Activated T-cell treated with anti-CD3 and anti-CD28 coated beads for 48 hours (primary cell): ENCODE measurements at places on chromosomes 16 and 17.

DNA sequence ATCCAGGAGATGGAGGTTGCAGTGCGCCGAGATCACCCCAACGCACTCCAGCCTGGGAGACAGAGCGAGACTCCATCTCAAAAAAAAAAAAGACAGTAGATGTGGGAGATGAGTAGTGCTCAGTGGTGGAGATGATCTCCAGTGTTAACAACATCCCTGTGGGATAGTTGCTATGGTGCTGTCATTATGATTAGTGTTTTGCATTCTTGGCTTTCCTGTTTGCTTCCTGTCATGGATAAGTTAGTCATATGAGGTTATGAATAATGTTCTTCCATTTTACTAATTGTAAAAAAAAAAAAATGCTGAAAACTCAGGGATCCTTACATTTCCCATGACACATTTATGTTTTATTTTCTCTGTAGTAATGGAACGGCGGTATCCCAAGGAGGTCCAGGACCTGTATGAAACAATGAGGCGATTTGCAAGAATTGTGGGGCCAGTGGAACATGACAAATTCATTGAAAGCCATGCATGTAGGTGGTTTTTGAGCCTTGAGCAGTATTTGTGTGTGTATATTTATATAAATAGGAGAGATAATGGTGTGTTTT, 24.5 kb upstream of the DUSP14 start:
- no peak for DNase-seq

GRCh38 chr16:3460121-3460520, 16.6 kb downstream of the NAA60 start:
- no peak for DNase-seq

GRCh38 chr16:66872559-66872942, 7.8 kb upstream of the PDP2 start:
- DNase-seq: no peak

GRCh38 chr16:64459402-64459801, 662.5 kb downstream of the CDH11 start:
- no peak for DNase-seq

- no peak for DNase-seq
Observed at GRCh38 chr17:74920642-74921025, 2.4 kb downstream of the USH1G start.

DNA sequence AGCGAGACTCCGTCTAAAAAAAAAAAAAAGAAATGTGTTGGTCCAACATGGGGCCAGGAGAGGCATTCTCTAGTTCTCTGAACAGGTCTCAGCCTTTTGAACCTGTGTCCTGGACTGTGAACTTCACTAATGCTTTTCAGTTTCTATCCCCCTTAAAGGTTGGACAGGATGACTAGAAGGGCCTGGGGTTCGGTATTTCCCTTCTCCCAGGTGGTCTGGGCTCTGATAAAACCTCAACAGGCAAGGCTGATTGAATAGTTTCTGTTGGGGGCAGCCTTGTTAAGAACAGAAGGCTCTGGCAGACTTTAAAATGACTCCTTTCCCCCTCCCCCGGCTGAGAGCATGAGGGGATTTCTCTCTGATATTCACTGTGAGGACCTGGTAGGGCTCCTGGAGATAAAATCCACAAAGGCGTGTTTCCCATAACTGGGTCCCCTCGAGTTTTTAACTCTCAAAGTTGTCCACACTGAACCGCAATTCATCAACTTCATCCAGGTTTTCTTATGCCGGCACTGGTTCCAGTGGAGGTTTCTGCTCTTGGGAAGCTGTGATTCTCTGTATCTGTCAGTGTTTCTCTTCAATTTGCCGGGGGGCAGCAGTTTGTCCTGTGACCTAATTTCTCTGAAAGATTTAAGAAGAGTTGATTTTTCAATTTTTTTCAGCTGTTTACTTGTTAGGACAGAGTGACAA, 91.3 kb downstream of the METRNL start:
- DNase-seq: no peak

DNA sequence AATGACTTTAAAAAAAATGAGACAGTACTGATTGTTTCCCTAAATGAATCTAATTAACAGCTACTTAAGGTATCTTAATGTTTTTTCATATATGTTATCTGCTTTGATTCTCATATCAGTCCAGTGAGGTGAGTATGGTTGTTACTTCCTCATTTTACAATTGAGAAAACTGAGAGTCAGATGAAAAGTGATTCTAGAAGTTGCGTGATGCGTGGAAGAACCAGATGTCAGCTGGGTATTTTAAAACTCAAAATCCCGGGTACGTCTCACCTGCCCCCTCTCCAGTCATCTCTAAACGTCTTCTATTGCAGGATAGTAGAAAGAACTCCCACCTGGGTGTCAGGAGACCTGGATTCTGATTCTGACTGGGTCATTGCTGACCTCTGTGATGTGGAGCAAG, 89.2 kb downstream of the MAP2K6 start:
- no peak for DNase-seq

GRCh38 chr16:29951625-29952365, 10.1 kb upstream of the TMEM219 start:
- no peak for DNase-seq
